ENCODE measurements at places on chromosomes 7 and 10. TPM values are rescaled to one million over a fixed set of nuclear protein-coding genes. Genes with fewer than 3 reads are reported as not detected.

The GPR26 gene
- not detected for total RNA-seq

The PAX4 gene
- total RNA-seq = not detected

- no peak overlapping the region for H3K27ac ChIP-seq
- no peak for DNase-seq
- no peaks in the 10 kb centered on the region for H3K36me3 ChIP-seq
- H3K4me1 ChIP-seq = no peaks in the 10 kb centered on the region
Measured at GRCh38 chr7:20038676-20039075, 178.5 kb downstream of the MACC1 start.

DNA sequence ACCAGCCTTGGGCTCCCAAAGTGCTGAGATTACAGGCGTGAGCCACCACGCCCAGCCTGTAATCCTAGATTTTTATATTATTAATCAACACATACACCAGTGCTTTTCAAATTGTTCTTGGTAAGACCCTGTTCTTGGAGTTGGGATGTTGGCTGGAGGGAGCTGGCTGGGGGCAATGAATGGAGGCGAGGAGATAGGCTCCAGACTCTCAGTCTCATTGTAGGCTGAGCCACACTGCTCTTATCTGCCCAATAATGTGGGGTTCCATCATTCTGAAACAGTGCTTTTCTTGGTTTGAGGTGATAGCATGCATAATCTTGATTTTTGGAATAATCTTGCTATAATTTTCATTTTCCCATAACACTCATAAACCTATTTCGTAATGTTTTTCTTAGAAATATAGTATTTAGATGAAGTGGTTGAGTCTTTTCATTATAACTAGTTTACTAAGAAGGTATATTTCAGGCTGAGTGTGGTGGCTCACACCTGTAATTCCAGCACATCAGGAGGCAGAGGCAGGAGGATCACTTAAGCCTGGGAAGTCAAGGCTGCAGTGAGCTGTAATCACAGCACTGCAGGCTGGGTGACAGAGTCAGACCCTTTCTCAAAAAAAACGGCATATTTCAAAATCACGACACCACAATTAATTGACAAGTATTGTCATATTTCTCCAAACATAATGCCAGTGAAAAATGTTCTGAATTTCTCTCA is 65.1 kb upstream of the LYZL2 start:
- no peaks in the 10 kb centered on the region for H3K36me3 ChIP-seq
- no peaks in the 10 kb centered on the region for H3K27me3 ChIP-seq
- H3K4me3 ChIP-seq = peak overlapping the region; percentile 45
- H3K4me1 ChIP-seq = peaks cover 28% of the 10 kb centered on the region
- no peak for DNase-seq

- no peak for DNase-seq
- H3K4me1 ChIP-seq = no peaks in the 10 kb centered on the region
- H3K36me3 ChIP-seq = peaks cover 50% of the 10 kb centered on the region
- no peak overlapping the region for H3K4me3 ChIP-seq
- no peak overlapping the region for H3K27ac ChIP-seq
Measured at GRCh38 chr7:73696372-73696771, 13.0 kb downstream of the BUD23 start.

Measured in PC-3 (cell line).